Kidney (tissue), 22 donors: ENCODE measurements at places on chromosomes 6 and 20. TPM values are rescaled to one million over a fixed set of nuclear protein-coding genes. Genes with fewer than 3 reads are reported as not detected.

GRCh38 chr20:57369596-57369995 lies 18.5 kb downstream of the RAE1 start:
- DNase-seq, result no peak

- no peak for DNase-seq
Measured at GRCh38 chr20:10639077-10639736, 34.6 kb downstream of the JAG1 start.

GRCh38 chr6:142155895-142156757 lies 9.1 kb downstream of the VTA1 start:
- DNase-seq, result peak; percentile 34

DNA sequence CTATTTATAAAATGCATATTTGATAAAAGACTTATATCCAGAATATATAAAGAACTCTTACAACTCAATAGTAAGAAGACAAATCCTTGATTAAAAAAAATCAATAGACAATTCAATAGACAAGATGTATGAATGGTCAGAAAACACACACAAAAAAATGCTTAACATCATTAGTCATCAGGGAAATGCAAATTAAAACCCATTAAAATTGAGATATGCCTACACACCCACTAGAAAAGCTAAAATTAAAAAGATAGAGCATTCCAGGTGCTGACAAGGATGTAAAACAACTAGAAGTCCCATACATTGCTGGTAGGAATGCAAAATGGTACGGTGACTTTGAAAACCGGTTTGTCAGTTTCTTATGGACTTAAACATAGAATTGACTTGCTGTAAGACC lies 127.1 kb downstream of the TFAP2B start:
- DNase-seq, result no peak

GRCh38 chr6:34390531-34391472 lies 1.7 kb downstream of the NUDT3 start:
- peak; percentile 52 for DNase-seq

PRDM13 gene
- not detected for total RNA-seq

ZNF334 gene
- total RNA-seq, result 8.2 TPM
